AG09309 (cell line): ENCODE measurements at places on chromosomes 5 and 9.

DNA sequence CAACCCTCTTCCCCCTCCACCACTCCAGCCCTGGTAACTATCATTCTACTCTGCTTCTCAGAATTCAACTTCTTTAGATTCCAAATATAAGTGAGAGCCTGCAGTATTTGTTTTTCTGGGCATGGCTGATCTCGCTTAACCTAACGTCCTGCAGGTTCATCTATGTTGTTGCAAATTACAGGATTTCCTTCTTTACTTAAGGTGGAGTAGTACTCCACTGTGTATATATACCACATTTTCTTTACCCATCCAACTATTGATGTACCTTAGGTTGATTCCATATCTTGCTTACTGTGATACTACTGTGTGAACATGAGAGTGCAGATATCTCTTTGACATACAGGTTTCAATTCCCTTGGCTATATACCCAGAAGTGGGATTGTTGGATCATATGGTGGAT, 106.3 kb upstream of the ZNF366 start:
- DNase-seq, result no peak

DNA sequence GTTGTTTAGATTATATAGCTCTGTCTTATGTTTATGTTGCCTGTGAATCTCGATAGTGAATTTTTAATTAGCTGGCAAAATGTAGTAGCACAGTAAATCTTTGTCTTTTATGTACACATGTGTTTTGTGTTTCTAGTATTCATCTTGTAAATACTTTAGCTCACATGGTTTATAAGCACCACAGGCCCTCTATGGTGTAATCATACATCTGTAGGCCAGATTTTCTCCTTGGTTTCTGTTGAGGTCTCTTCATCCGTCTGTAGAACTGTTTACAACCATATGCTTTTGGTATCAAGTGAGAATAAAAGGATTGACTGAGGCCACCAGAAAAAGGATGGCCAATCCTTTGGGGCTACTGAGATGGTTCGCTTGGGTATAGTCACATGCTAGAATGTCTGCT, 45.0 kb downstream of the PRR16 start:
- peak; percentile 71 for DNase-seq

DNA sequence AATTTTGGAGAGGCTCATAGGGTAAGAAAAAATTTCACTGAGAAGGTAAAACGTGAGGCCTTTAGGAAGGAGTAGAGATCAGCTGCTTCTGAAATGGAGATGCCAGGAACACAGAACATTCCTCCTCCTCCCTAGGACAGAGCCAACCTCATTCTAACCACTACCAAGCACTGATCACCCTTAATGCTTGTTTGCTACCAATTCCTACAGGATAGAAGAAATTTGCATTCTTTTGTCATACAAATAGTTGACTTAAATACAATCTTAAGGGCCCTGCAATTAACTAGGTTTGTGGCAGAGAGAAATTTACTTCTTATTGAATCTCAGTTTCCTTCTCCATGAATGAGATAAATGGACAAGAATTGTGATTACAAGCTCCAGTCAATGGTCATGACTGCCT, 780.2 kb upstream of the WWC1 start:
- no peak for DNase-seq

DNA sequence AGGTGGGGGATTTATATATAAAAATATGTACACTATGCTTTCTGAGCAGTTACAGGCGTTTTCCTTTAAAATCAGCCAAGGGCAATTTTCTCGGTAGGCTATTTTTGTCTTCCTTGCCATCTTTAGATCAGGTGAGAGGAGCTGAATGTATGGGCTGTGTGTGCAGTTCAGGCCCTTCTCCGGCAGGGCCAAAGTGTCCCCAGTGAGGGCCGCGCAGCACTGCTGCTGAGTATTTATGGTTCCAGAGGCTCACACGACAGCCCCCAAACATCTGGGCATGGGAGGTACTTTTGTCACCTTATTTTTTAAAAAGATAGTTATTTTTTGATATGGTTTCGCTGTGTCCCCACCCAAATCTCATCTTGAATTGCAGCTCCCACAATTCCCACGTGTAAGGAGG, 11.5 kb downstream of the GFPT2 start:
- DNase-seq, result no peak

DNA sequence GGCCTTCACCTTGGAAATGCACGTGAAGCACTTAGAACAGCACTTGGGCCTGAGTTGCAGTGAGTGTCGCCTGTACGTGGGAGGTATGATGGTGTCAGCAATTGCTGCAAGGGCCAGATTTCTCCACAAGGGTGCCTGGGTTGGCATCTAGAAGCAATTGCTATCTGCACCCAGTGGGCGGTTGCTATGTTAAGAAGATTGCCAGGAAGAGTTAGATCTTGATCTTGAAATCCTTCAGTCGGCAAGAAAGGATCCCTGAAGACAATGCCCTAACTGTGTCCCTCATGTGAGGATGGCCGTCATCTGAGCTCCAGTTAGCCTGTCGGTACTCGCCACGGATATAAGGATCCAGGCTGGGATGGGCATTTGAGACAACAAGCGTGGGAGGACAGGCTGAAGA, 62.9 kb downstream of the MAMDC2 start:
- no peak for DNase-seq
